ENCODE measurements at places on chromosomes 7 and 10.

DNA sequence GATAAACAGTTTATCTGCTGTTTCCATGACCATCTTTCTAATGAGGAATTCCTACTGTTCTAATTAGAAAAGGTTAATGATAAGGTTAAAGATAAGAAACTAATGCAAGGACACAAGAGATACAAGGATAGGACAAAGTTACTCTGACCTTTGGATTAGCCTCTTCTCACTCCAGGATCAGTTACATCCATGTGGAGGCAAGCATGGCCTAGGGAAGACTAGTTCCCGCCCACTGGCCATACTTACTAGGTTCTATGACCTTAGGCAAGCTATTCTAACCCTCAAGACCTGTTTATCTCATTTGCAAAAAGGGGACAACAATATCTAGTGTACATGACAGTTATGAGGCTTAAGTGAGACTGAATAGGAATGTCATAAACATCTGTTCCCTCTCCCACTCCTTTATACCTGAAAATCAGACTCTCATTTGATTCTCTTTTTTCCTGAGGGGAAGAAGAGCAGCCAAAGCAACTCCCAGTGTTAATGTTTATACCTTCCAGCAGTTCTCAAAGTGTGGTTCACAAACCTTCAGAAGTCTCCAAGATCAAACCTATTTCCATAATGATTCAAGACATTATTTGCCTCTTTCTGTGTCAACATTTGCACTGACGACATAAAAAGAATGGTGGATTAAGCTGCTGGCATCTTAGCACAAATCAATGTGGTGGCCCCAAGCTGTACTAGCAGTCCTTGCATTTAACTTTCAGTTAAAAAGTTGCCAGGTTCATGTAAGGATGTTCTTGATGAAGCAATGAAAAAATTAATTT is 72.0 kb downstream of the SRPK2 start:
- no peak for DNase-seq

DNA sequence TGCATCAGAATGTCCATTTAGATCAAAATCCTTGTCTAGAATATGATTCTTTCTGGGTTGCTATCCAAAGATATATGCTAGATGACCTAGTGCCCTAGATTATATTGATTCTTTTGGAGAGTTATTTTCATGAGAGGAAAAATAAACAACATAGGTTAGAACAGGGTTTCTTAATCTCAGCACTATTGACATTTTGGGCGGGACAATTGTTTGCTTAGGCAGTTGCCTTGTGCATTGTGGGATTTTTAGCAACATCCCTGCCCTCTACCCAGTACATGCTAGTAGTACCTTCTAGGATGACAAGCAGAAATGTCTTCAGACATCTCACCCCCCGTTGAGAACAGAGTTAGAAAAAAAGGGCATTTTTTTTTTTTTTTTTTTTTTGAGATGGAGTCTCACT is 25.1 kb upstream of the LAMB1 start:
- no peak for DNase-seq

- DNase-seq: no peak
Measured at GRCh38 chr7:128827248-128827958, 2.8 kb upstream of the FLNC start.

DNA sequence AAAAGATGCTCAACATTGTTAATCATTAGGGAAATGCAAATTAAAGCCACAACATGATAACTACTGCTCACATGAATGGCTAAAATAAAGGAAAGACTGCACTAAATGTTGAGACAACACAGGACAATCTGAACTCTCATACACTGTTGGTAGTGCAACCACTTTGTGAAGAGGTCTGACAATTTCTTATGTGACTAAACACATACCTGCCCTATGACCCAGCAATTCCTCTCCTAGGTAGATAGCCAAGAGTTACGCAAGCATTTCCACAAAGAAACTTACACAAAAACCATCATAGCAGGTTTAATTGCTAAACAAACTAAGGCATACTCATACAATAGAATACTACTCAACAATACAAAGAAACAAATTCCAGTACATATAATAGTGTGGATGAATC is 41.8 kb upstream of the HERPUD2 start:
- DNase-seq: no peak

GRCh38 chr10:48193556-48193955 is 80.9 kb downstream of the FRMPD2 start:
- DNase-seq: no peak

- no peak for DNase-seq
Measured at GRCh38 chr10:13672548-13672947, 85.8 kb downstream of the PRPF18 start.

- no peak for DNase-seq
Measured at GRCh38 chr7:66138994-66139752, 24.5 kb downstream of the CRCP start.

DNA sequence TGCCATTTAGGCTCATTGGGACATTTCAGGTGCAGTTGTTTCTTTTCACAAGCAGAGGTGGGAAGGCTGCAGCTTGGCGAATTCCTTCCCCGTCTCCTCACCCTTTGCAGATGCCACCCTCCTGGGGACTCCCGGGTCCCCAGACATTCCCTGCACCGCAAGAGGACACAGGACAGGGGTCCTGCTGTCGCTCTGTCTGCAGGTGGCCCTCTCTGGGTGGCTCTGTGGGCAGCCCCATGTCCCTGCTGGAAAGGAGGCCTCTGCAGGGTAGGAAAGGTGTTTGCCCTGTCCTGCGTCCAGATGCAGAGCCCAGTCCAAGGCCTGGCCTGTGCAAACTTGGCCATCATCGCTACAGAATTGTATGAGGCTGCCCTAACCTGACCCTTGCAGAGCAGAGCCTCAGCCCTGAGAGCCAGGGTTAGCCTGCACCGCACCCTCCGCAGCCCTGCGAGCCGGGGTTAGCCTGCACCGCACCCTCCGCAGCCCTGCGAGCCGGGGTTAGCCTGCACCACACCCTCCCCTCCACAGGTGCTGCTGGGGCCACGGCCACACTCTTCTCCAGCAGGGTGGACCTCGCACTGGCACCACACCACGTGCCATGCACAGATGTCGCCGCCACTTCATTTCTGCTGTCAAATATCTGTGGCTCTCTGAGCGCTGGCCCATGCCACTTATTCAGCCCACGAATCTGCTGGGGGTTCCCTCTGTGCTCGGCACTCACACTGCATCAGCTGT is 61.0 kb downstream of the CFAP46 start:
- no peak for DNase-seq

DNA sequence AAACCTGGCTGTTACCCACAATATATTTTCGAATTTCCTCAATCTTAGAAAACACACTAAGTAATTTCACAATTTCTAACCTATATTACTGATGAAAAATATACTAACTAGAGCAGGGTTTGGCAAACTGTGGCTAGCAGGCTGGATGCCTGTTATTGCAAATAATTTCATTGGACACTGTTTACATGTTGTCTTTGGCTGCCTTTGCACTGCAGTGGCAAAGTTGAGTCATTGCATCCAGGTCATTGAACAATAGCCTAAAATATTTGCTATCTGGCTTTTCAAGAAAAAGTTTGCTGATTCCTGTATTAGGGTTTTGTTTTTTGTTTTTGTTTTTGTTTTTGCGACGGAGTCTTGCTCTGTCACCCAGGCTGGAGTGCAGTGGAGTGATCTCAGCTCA is 47.2 kb downstream of the KIF11 start:
- DNase-seq: no peak

- peak; percentile 85 for DNase-seq
Measured at GRCh38 chr7:95596198-95597063, at the start of gene PDK4. PDK4 (minus strand) TSS chr7:95596516; CDS start chr7:95596293, 223 bp downstream.

DNA sequence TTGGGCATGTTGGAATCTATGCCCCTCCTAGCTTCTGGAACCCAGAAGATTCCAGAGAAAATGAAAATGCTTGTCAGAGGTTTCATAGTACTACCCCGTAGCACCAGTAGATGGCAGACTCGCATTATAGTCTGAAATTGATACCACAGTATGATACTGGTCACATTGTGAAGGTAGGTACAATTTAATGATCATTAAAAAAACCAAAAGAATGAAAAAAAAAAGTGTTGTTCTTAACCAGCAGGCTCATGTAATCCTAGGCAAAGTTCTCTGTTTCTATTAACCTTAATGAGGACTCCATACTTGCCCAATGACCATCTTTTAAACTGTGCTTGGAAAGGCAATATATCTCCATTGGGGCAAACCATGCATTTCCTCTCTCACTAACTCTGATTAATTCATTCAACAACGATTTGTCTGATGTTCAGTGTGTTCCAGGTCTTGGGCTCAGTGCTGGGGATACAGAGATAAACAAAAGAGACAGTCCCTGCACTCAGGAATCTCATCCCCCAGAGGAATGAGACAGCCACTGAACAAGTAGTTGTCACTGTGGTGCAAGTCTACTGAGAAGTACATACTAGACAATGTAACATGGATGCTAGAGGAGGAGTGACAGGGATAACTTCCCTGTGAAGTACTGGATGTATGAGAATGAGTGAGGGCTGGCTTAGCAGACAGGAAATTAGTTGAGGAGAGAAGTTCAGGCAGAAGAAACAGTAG is 223.5 kb upstream of the PHYHIPL start:
- no peak for DNase-seq

DNA sequence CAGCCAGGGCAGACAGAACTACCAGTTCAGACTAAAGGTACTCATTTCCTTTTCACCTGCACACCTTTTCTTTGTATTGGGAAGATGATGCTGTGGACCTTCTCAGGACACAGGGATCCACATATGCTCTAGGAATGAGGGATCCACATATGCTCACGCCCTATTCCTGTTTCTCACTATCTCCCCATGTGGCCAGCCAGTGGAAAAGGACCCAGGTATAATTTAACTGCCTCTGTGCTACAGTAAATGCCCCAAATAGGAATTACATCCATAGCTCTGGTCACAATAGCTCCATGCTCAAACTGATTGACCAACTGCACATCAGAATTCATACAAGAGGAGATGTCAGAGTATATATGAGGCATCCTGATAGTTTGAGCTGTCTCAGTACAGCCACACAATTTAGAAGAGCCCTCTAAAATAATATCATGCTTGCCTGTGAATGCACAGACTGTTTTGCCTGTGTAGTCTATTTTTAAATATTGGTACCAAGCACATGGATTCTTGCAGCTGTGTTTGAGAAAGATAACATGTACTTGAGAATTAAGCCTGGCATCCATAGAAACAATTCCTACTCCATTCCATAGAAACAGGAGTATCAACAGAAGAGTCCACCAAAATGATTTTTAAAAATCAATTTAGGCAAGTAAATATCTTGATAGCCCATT is 43.7 kb downstream of the CTTNBP2 start:
- no peak for DNase-seq

DNA sequence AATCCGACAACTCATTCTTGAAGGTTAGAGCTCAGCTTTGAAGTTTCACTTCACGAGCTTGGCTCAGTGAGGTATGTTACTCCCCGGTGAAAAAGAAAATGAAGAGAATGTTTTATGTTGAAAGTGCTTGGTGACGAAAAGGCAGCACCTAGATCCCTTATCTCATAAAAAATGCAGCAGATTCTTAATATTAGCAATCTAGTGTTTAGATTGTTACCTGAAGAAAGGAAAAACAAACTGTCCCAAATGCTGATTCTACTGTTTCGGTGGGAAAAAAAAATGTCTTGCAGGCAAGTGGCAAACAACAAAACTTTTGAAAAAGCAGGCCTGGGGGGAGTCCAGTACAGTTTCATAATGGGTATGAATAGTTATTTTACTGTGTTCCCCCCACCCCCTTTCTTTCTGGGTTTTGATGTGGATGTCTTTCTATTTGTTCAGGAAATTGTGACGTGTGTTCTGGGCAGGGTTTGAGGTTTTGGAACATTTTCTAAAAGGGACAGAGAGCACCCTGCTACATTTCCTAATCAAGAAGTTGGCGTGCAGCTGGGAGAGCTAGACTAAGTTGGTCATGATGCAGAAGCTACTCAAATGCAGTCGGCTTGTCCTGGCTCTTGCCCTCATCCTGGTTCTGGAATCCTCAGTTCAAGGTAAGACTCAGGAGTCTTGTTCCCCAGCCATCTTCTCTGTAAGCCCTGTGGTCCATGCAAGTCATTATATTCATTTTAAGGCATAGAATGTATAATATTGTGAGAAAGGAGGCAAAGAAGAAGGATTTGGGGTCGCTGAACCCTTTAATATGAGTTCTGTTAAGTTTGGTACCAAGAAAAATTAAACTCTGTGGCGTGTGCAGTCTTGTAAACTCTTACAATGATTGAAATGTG is at the start of gene SRGN:
Gene SRGN (plus strand): TSS at position 514 of the 881 bp plus-strand sequence. CDS start 55 bp downstream, at position 569.
- DNase-seq: no peak

GRCh38 chr7:26035552-26035951 is 116.4 kb upstream of the NFE2L3 start:
- peak; percentile 46 for DNase-seq

DNA sequence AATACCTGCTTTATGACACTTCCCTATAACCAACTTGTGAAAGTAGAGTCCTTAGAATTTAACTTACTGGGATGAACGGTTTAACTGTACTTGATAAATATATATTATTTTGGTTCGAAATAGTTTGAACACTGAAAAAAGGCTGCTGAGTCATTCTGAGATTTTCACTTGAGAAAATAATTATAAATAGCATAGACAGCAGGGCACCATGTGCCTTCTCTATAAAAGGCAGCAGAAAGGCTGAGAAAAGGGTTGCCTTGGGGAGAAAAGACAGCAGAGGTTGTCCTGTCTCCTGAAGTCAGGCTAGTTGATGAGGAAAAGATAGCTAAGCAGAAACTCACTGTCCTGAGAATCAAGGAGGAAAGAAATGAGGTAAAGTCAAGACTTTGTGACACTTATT is 92.4 kb downstream of the CTTNBP2 start:
- DNase-seq: no peak

DNA sequence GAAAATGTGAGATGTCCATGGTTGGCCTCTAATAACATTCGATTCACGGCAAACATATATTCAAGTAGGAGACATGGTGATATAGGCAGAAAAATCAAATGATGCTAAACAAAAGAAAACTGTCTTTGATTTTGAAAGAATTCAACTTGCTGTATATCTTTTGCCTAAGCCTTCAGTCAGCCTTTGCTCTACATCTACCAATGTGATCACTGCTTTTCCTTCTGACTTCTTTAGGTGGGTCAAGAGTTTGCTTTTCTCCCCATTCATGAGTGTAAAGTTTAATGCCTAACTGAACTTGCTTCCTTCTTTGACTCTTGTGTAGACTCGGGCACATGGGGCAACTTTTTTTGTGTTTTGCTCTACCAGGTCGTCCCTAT is 417 bp upstream of the HIF1AN start:
- no peak for DNase-seq

GRCh38 chr10:42975558-42976340 is 101.1 kb upstream of the RET start:
- DNase-seq: peak; percentile 81

DNA sequence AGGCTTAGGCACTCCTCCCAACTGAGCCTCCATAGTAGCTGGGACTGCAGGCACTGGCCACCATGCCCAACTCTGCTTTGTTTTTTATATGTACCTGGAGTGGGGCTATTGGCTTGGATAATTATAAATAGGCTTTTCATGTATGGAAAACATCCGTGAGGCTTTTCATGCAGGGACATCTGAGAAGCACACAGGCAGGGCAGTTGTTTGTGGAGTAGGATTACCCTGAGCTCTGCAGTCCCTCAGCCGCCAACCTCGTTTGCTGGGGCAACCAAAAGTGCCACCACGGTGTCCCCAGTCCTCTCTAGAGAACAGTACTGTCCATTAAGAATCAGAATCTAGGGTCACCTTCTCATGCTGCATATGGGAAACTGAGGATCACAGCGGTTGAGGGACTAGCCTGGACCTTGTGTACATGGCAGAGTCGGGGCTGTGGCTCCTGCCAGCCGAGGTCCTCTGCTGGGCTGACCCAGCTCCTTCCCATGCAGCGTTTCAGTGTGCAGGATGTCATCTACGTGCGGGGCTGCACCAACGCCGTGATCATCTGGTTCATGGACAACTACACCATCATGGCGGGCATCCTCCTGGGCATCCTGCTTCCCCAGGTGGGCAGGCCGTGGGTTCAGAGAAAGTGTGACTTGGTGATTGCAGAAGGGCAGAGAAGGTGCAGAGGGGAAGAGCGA is 54.5 kb downstream of the TSPAN15 start:
- peak; percentile 68 for DNase-seq
